ENCODE measurements at places on chromosomes 11 and 22. TPM values are rescaled to one million over a fixed set of nuclear protein-coding genes. Genes with fewer than 3 reads are reported as not detected.

CDKN1C gene
- total RNA-seq, result 259 TPM

SLC2A11 gene
- 9.8 TPM for total RNA-seq

SCGB2A2 gene
- total RNA-seq, result not detected

CHID1 gene
- 52.9 TPM for total RNA-seq

ANO1 gene
- 36.7 TPM for total RNA-seq

TSPAN18 gene
- not detected for total RNA-seq

HOATZ gene
- not detected for total RNA-seq

WNT7B gene
- total RNA-seq, result not detected

CREB3L1 gene
- total RNA-seq, result 46.0 TPM

EMID1 gene
- 3.5 TPM for total RNA-seq

AMPD3 gene
- 16.2 TPM for total RNA-seq

DRD4 gene
- not detected for total RNA-seq

GAL gene
- not detected for total RNA-seq

DNAJB7 gene
- total RNA-seq, result not detected

C22orf42 gene
- total RNA-seq, result not detected

TMEM179B gene
- 47.3 TPM for total RNA-seq

IL18BP gene
- 6.3 TPM for total RNA-seq

TYR gene
- not detected for total RNA-seq

ARHGEF17 gene
- total RNA-seq, result 47.6 TPM

ARHGAP20 gene
- under 0.01 TPM for total RNA-seq

FERMT3 gene
- 0.43 TPM for total RNA-seq

UBQLNL gene
- 0.39 TPM for total RNA-seq

LMNTD2 gene
- total RNA-seq, result 10.6 TPM

SLC37A2 gene
- total RNA-seq, result 11.4 TPM

PHLDA2 gene
- total RNA-seq, result 2.4 TPM

SMIM35 gene
- not detected for total RNA-seq
